ENCODE measurements at places on chromosomes 1 and 21.

GRCh38 chr1:80776266-80776665 lies 1024.5 kb upstream of the ADGRL2 start:
- DNase-seq = no peak

GRCh38 chr1:152328801-152329391 lies 3.9 kb upstream of the FLG start:
- peak; percentile 69 for DNase-seq

- no peak for DNase-seq
Observed at GRCh38 chr1:220726634-220727033, 21.5 kb upstream of the MTARC2 start.

- peak; percentile 71 for DNase-seq
Observed at GRCh38 chr1:177310326-177310725, 139.6 kb downstream of the BRINP2 start.

- peak; percentile 49 for DNase-seq
Observed at GRCh38 chr1:201265756-201266155, 17.6 kb upstream of the PKP1 start.

GRCh38 chr1:242764161-242764560 lies 239.7 kb upstream of the PLD5 start:
- no peak for DNase-seq

Data from GM23248 (cell line).